Bladder microvascular endothelial cell (primary cell): ENCODE measurements at places on chromosomes 1 and 21. TPM values are rescaled to one million over a fixed set of nuclear protein-coding genes. Genes with fewer than 3 reads are reported as not detected.

The CHRM3 gene
- total RNA-seq: 0.13 and 0.16 TPM in 2 replicates

The NPR1 gene
- 19.4 and 30.6 TPM in 2 replicates for total RNA-seq

The F13B gene
- total RNA-seq: not detected in 2 replicates

The PLEKHA6 gene
- 1.3 and 4.3 TPM in 2 replicates for total RNA-seq

The AGMAT gene
- total RNA-seq: 0.16 and 0.50 TPM in 2 replicates

The OR2L8 gene
- total RNA-seq: 0.31 TPM in 1 of 2 replicates, not detected in the other

The FMOD gene
- 0.65 and 21.8 TPM in 2 replicates for total RNA-seq

The MYBPHL gene
- total RNA-seq: not detected in 2 replicates

The SPRR5 gene
- not detected in 2 replicates for total RNA-seq

The COL16A1 gene
- total RNA-seq: 0.32 and 1.0 TPM in 2 replicates

The TMEM125 gene
- total RNA-seq: 0.06 TPM in 1 of 2 replicates, not detected in the other

The LRRC3 gene
- 0.97 and 2.0 TPM in 2 replicates for total RNA-seq

The PTPN7 gene
- total RNA-seq: 0.13 and 0.49 TPM in 2 replicates

The ALX3 gene
- not detected in 2 replicates for total RNA-seq

The CORT gene
- 1.5 TPM in 1 of 2 replicates, not detected in the other for total RNA-seq

The TTC24 gene
- not detected in 2 replicates for total RNA-seq

The ZYG11A gene
- 0.16 and 0.31 TPM in 2 replicates for total RNA-seq
